Naive thymus-derived CD8-positive, alpha-beta T cell (primary cell): ENCODE measurements at places on chromosomes 5 and 9. TPM values are rescaled to one million over a fixed set of nuclear protein-coding genes. Genes with fewer than 3 reads are reported as not detected.

Gene EEIG1
- polyA plus RNA-seq, result 134 TPM

Gene ACTBL2
- polyA plus RNA-seq, result not detected

Gene RAB3C
- polyA plus RNA-seq, result not detected

Gene TAF11L10
- polyA plus RNA-seq, result not detected

Gene ROR2
- polyA plus RNA-seq, result not detected

Gene MIGA2
- polyA plus RNA-seq, result 5.9 TPM

Gene COL5A1
- polyA plus RNA-seq, result not detected

Gene PPP2R2B
- 17.9 TPM for polyA plus RNA-seq

Gene CDC20B
- not detected for polyA plus RNA-seq

Gene IL3
- polyA plus RNA-seq, result not detected

Gene STC2
- polyA plus RNA-seq, result not detected

Gene PCSK1
- polyA plus RNA-seq, result not detected

Gene GSN
- 3.0 TPM for polyA plus RNA-seq

Gene AK8
- 0.14 TPM for polyA plus RNA-seq

Gene SPATA31C1
- polyA plus RNA-seq, result not detected
